Cerebellum (tissue), 4 donors: ENCODE measurements at places on chromosomes 2 and 18.
A peak's percentile ranks its signal among the peaks of the same experiment; 100 is the strongest.

DNA sequence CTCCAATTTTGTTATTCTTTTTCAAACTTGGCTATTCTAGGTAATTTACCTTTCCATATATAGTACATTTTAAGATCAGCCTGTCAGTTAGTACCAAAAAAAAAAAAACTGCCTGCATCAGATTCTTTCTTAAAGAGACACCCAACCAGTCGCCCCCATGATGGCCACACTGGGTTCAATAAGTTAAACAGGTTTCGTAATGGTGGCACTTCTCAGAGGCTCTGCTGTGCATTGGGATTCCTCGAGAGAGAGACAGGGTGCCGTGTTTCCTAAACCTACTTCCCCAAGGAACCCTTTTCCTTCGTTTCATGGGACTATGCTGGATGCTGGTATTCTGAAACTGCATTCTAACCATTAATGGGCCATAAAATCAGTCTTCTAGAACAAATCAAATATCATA is 37.4 kb downstream of the MYO7B start:
- no peak for DNase-seq

- DNase-seq: no peak
Measured at GRCh38 chr2:2699121-2699505, 368.0 kb upstream of the MYT1L start.

DNA sequence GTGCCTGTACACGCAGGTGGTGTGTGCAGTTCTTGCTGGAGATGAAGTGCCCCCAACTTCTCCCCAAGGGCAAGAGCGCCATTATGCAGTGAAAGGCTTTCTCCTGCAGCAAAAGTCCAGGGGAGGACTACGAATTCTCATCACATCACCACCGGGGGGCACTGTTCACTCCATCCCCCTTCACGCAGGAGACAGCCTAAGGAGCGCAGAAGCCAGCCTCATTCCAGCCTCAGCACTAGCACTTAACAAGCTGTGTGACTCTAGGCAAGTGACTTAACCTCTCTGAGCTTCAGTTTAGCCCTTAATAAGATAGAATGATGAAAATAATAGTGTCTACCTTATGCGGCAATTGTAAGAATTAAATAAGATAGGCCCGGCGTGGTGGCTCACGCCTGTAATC is 32.3 kb downstream of the DNMT3A start:
- DNase-seq: no peak

- no peak for DNase-seq
Measured at GRCh38 chr2:223644136-223644535, 42.0 kb upstream of the SCG2 start.

GRCh38 chr18:57621246-57621604 is 411 bp downstream of the NARS1 start:
- DNase-seq: peak; percentile 33

DNA sequence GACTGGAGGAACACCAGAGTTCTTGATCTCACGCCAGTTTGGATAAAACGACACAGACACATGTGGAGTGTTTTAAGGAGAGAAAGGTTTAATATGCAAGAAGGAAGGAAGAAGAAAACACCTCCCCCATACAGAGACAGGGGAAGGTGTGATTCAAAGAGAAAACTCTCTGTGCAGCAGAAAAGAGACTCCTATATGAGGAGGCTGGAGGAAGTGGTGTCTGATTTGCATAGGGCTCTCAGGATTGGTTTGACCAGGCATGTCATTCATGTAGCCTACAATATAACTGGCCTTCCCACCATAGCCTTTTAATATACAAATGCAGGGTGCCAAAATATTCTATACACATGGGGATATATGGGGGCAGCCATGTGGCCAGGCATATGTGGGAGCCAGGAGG is 1386.5 kb downstream of the RPIA start:
- DNase-seq: no peak

GRCh38 chr2:159091976-159092375 is 123.5 kb downstream of the TANC1 start:
- no peak for DNase-seq

DNA sequence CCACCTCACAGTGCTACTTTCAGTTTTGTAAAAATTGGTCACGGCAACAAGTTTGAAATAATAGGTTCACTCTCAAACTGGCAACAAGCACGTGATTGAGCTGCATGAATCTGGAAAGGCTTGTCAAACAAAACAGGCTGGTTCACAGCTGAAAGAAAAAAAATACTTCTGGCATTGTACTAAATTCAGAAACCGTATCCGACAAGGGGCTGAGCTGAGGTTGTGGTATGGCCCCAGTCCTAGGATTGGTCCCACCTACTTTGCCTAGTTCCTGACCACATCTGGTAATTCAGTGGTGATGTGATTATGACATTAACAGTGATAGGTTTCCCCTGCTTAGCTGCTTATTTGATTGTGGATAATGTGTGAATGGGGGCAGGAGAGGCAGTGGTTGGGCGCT is 326.5 kb upstream of the THUMPD2 start:
- no peak for DNase-seq

DNA sequence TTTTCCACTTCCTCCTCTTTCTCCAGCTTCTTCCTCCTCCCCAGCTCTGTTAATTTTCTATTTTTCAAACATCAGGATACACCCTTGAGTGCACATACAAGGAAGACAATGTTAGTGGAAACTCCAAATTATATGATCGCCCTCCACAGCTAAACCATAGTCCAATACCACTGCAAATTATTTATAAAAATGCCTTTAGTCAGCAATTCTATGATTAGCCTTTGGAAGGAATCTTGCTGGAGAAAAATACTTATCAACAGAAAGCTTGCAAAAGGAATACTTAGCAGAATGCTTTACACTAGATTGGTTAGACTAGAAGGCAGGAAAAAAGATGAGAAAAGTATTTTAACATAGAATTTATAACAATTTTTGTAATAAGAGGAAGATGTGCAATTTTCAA is 178.9 kb downstream of the FAM124B start:
- DNase-seq: no peak

- no peak for DNase-seq
Measured at GRCh38 chr2:114843963-114844362, 401.5 kb downstream of the DPP10 start.

DNA sequence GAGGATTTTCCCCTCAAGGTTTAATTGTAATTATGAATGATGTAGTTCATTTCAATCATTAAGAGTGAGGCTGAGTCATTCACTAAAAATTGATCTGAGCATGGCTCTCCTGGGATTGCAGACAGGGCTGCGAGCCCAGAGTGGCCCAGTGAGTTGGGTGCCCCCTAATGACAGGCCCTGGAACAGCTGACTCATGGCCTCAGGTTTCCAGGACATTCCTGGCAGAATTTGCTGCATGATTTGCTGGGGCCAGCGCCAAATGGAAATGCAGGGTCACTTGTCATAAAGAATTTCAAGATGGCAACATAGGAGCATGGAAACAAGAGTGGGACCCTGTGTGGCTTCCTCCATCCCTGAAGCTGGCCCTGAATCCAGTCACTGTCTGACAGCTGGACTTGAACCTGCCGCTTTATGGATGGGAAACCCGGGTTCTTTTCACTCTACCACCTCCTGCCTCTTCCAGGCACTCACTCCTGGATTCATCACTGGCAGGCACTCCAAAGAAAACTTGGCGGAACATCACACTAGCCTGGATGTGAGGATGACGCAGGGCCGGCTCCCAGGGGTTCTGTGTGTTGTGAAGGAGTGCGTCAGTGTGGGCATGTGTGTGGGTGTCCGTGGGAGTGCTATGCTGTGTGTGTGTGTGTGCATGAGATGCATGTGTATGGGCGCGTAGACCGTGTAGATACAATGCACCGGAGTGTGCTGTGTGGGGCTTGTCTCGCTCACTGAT is 15.2 kb downstream of the OTOF start:
- no peak for DNase-seq

DNA sequence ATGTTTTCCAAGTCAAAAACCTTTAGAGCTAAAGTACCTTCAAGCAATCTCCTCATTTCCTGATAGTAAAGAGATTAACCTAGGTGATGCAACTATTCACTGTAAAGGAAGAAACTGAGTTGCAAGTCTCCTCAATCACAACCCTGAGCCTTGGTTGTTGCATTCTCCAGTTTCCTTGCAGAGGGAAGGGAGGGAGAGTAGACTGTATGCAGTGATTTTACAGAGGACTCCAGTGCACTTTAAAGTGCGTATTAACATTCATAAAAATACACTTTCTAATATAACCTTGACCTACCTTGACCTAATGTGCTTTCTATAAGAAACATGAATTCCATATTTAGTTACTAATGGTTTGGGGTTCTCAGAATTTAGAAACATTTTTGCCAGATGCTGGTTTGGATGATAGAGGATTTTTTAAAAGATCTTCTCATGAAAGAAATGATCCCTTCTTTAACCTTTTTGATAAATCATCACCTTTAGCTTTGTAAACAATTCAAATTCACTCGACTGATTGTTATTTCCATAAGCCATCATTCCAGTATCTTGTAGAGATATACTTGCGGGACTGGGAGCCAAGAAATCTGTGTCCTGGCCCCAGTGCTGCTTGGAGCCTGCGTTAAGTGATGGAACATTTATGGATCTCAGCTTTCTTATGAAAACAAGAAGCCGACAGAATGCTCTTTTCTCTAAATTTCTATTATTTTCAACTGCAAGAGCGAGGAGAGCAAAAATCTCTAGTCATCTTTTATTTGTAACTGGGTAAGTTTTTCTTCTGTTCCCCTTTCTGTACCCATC is 228.3 kb downstream of the ZNF521 start:
- no peak for DNase-seq

DNA sequence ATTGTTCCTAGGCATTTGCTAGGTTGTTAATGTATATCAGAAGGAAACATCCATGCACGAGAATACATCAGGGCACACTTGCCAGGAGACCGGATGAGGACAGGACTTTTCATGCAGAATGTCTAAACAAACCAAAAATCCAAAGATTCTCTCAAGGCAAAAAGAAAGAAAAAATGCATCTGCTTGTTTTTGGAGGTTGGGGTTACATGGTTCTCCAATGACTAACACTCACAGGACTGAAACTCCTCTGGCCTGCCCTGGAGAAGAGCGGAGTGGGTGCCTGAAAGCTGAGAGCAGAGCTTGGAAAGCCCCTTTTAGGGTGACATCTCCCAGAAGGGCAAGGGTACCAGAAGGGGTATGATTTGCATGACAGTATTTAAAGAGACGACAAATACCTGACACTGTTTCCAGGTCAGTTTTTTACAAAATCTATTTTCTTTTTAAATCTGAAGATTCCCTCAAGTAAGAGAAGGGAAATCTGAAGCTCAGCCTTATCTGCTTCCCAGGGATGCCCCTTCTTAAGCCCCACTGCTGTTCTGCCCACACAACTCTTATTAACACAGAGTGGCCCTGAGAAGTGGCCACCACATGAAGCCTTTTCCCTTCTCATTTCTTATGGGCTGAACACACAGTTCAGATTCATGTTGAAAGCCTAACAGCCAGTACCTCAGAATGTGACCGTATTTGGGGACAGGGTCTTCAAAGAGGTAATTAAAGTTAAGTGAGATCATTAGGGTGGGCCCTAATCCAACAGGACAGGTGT is 216.4 kb downstream of the STK39 start:
- no peak for DNase-seq

- DNase-seq: peak; percentile 60
Measured at GRCh38 chr2:96325041-96325883, at the start of gene ITPRIPL1. ITPRIPL1 (plus strand) TSS chr2:96325317; CDS start chr2:96325840, 523 bp downstream.

DNA sequence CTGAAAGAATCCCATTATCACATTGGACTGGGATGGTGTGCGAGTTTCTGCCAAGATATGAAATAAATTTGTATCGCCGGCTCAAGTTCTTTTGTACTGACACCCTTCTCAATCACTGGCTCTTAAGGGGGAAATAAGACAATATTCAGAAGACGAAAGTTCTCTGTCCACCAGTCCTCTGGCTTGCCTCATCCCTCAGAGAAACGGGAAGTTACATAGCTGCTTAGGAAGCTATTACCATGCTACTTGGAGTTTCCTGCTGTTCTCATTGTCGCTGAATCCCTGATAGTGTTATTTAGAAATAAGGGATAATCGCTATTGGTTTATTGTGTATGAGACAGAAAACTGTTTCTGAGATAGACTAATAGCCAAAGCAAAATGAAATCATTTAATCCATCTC is 205.0 kb upstream of the ZNF521 start:
- no peak for DNase-seq

DNA sequence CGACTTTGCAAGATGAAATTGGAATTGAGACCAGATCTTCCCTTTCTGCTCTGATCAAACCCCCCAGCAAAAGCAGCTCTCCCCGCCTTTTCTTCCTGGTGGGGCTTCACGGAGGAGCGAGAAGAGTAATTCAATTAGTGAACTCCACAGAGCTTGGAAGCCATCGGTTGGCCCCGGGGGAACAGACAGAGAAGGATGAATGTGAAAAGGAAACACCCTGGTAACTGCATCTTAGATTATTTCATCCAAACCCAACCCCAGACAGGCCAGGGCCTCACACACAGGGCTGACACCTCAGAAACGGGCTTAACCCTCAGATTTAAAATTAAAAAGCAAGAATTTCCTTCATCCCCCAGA is 18.3 kb downstream of the SMAD7 start:
- no peak for DNase-seq

GRCh38 chr18:23992089-23992940 is 22.2 kb upstream of the TTC39C start:
- DNase-seq: peak; percentile 83

GRCh38 chr2:226991663-226992062 is 155.8 kb downstream of the RHBDD1 start:
- no peak for DNase-seq

- no peak for DNase-seq
Measured at GRCh38 chr2:229530434-229530833, 183.9 kb downstream of the DNER start.

GRCh38 chr2:62732262-62732777 is 26.8 kb downstream of the EHBP1 start:
- no peak for DNase-seq

- DNase-seq: no peak
Measured at GRCh38 chr2:42001711-42002201, 46.1 kb upstream of the PKDCC start.

DNA sequence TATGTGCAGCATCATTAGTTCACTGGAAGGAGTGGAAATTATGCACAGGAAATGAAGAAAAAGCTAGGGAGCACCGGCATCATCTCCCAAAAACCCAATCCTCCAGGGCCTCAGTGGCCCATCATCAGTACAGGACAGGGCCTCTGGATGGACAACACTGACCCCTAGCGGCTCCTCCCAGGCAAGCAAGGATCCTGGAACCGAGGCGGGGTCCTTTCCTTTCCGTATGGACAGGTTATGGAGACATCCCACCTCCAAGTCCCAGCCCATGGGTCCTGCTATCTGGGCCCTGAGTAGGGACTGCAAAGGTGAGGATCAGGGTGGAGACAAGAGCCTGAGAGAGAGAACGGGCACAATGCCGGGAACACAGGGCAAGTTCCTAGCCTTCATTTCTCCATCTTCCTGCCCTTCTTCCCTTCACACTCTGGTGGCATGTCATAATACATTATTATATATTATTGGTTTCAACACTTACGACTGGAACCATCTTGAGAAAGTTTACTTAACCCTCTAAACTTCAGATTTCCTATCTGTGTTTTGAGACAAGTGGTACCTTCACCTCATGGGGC is 68.2 kb downstream of the ZNF516 start:
- DNase-seq: no peak

DNA sequence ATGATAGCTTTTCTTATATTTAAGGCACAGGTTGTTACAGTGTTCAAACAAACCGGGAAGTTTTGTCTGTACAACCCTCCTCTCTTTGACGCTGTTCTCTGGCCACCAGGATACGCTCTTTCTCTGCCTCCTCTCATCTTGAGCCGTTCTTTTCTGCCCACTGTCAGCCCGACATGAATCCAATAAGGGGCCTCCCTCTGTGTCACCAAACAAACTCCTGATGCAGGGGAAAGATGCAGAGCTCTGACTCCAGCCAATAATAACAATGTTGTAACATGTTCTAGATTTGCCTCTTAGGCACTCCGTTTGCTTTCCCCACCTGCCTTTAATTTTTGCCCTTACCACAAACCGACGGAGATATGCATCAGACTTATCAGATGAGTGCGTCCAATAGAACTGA is 449.3 kb downstream of the SLC4A3 start:
- no peak for DNase-seq

- no peak for DNase-seq
Measured at GRCh38 chr18:55753643-55754263, 165.8 kb upstream of the TCF4 start.
